ENCODE measurements at places on chromosomes 11 and 22.

GRCh38 chr11:68959465-68960293 is 21.1 kb downstream of the MRGPRD start:
- no peak for DNase-seq

- DNase-seq = no peak
Observed at GRCh38 chr22:30919973-30920372, 48.6 kb downstream of the MORC2 start.

DNA sequence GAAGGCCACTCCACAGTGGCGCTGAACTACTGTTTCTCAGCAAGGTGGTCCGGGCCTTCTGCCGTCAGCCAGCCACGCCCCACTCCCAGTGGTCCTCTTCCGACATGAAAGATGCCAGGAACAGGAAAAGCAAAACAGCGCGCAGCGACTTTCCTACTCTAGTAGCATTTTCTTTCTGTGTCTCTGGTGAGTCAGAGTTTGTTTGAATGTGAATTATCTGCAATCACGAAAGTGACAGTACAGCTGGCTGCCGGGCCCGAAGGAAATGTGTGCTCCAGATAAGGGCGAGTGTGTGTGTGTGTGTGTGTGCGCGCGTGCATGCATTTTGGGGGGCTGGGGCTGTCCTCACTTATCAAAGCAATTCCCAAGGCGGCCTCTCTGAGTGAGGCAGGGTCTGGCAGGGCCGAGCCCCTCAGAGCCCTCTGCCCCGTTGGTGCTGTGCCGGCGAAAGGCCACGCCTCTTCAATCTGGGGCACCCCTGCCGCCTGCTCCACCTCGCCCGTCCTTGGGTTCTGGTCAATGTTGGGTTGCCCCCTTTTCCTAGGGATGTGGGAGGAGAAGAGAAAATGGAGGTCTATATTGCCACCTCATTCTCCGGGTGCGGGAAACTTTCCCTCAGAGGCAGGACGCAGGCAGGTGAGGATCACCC is 288.5 kb downstream of the KIRREL3 start:
- DNase-seq = no peak

GRCh38 chr11:65595131-65595530 is 469 bp downstream of the KCNK7 start:
- no peak for DNase-seq

GRCh38 chr11:44634401-44635281 is 69.2 kb downstream of the CD82 start:
- DNase-seq = no peak

GRCh38 chr11:76781807-76782530 is 1.2 kb upstream of the TSKU start:
- DNase-seq = no peak

GRCh38 chr11:64206457-64207255 is at the start of gene FERMT3:
Gene FERMT3 (plus strand): TSS chr11:64206721. CDS start chr11:64207365, 644 bp downstream.
- peak; percentile 63 for DNase-seq

GRCh38 chr11:31996159-31996881 is 94.6 kb upstream of the RCN1 start:
- DNase-seq = no peak

DNA sequence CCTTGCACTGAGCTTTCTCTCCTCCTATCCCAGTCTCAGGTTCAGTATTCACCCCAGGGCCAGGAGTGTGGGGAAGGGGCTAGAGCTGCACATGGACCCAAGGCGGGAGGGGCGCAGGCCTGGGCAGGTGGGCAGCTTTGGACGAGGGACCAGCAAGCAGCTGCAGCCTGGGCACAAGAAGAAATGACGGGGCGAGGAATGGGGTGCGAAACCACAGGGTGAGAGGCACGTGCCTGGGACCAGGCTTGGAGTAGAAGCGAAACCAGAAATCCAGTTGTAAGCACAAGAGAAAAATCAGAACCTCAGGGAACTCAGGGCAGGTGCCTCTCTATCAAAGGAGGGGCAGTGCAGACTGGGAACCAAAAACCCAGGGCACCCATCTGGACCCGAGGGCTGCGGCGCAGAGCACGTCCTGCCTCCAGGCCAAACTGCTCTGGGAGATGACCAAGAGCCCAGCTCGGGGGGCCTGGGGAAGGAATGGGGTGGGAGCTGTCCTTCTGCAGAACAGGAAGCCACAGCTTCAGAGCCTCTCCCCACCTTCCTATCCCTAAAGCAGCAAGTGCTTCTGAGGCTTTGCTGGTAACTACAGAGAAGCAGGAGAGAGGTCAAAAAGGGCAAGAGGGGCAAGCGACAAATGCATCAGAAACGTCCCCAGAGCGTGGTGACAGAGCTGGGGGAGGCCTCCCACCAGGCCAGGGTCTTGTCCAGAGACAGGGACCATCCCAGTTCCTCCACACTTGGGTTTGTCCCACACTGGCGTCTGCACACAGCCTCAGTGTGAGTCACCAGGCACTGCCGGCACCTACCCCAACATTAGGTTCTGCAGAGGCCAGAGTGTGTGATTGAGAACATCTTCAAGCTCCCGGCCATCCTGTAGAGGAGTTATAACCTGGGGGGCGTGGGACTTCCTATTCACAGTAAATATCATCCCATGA is 18.3 kb upstream of the TMPRSS4 start:
- DNase-seq = no peak

DNA sequence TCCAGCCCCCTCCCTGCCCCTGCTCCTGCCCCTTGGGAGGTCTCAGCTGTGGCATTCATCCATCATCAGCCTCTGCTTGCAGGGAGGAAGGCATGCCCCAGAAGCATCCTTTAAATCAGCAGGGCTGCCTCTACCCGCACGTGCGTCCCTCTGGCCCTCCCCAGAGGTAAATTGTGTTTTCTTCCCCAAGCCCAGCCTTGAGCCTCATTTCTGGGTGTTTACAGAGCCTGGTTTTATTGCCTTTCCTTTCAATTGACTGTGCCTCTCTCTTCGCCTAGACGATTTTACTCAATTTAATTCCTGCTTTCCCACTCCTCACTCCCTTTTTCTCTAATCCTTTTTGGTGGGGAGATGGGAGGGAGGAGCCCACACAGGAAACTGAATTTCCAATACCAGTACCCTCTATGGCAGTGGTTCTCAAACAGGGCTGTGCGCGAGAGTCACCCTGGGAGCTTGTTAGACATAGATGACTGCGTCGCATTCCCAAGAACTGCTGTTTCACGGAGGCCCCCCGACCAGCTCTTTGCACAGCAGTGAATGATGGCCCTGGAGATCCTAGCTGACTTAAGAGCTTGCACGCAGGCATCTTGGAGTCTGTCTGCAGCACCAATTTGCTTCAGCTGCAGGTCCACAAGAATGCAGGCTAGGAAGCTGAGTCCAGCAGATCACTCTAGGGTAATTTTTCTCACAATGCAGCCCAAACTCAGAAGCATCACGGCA is 15.1 kb upstream of the OAF start:
- no peak for DNase-seq

- DNase-seq = no peak
Observed at GRCh38 chr11:115693002-115693401, 188.8 kb upstream of the CADM1 start.

DNA sequence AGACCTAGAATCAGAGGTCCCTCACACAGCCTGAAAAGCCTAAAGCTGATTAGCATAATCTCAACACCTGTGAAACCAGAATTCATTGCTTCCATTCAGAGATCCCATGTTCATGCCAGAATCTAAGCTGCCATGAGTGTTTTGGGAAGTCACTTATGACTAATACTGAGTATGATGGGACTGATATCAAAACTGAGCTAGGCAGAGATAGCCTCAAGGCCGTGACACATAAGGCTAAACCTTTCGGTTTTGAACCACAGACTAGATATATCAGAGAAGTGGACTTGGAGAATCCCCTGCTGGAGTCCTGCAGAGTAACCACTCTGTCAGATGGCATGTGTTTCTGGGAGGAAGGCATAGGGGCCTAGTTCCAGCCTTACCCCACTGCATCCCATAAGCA is 23.1 kb upstream of the GLYATL2 start:
- no peak for DNase-seq

- DNase-seq = no peak
Observed at GRCh38 chr22:40727964-40728615, 48.8 kb downstream of the MCHR1 start.

GRCh38 chr11:2928605-2929530 is at the start of gene PHLDA2:
Gene PHLDA2 (minus strand): TSS chr11:2929420. CDS start chr11:2929364, 56 bp downstream.
- peak; percentile 55 for DNase-seq
